ENCODE measurements at places on chromosomes 2 and 18.

DNA sequence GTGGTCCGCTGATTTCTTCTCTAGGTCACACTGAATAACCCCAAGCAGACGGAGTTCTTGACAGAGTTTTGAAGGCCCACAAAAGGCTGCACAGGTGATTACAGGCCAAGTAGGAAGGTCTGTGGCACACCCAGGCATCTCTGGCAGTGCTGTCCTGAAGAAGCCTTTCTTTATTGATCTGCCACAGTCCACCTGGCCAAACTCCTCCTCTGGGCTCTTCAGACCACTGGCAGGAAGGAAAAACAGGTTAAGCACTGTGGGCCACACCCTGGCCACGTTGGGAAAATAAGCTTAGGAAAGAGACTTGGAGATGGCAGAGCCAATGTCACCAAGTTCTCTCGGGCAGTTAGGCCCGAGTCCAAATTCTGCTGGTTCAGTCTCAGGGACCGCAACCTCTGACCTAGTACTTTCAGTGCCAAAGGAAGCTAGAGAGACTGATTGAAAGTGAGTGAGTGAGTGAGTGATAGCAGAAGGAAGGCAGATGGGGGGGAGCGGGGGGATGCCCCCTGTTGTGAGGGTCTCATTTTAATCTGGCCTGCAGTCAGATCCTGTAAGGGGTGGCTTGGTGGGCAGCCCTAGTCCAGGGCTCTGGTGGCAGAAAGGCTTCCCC is 102.9 kb downstream of the TGFA start:
- DNase-seq, result no peak

DNA sequence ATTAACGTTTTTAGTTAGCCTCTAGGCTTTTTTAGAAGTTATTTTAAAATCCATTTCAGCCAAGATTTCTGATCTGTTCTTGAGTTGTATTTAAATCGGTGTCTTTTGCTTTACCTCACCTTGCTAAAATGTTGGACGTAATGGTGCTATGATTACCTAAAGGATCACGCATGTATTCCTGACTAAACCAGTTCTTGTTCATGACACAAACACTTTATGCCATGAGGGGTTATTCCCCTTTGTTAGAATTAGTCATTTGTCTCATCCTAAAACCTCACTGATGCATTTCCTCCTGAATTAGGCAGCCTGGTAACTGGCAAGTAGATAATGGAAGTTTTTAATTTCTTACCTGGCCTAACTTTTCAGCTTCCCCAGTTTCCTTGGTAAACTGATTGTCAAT is 185.4 kb upstream of the TANK start:
- DNase-seq, result no peak

DNA sequence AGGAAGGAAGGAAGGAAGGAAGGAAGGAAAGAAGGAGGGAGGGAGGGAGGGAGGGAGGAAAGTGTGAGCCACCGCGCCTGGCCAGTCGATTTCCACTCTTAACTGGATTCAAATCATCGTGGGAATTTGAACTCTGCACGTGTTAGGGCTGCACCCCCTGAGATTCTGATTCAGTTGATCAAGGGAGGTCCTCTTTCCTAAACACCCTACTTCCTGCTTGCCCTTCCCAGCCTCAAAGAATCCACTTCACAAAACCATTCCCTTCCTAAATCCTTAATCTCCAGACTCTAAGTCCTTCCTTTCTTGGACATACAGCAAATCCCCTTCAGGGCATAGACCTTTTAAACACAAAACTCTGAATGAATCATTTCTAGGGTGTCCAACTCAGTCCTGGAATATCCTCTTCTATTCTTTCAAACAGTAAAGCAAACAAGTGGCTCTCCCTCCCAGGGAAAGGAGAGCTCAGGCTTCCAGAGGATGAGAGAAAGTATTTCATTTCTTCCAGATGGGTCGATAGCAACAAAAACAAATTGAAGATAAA is 68.2 kb upstream of the MBOAT2 start:
- DNase-seq, result no peak

DNA sequence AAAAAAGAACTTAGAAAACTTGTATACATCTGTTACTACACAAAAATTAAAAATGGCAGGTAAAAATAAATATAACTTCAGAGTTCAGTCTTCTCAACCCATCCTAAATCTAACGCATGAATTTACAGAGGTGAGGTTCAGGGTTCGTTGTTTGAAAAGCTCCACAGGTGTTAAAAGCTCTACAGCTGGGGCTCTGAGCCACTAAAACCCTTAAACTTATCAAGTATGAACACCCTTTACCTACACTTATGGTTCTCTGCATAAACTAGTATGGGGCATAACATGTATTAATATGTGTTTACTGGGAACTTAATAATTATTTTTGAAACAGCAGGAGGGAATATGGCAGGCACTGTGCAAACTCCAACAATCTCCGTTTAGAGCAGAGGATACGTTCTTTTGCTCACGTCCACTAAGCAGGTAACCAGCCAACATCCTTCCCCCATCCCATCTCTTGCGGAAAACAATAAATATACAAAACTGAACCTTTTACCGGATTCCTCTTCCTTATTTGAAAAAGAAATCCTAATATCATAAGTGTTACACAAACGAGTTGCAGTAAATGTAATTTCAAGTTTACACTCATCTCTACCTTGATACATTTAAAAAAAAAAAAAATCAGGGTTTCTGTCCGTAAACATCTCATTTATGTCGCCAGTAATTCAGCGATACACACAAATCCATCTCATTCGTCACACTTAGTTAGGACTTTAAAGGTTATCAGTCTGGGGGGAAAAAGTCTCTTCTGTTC is 1.3 kb downstream of the PIAS2 start:
- DNase-seq, result no peak

Data from T follicular helper cell (primary cell).